ENCODE measurements at places on chromosomes 1 and 21. TPM values are rescaled to one million over a fixed set of nuclear protein-coding genes. Genes with fewer than 3 reads are reported as not detected.

The TNFRSF4 gene
- not detected for total RNA-seq

- DNase-seq = no peak
Observed at GRCh38 chr1:43360616-43361015, 1.8 kb downstream of the CDC20 start.

DNA sequence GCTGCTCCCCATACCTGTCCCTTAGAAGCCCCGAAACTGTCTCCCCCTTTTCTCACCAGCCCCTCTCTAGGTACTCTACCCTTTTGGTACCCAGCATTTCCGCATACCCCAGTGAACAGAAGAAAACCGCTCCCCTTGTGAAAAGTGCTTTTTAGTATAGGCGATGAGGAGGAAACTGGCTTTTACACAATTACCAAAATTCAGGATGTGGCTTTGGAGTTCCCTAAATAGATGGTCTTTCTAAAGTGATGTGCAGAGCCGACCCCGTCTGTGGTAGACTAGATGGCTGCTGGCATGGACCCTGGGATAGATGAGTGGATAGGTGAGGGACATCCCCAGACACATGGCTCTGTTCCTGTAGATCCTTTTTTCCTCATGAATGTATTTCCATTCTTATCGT lies 2.6 kb upstream of the PER3 start:
- DNase-seq = no peak

The LEFTY1 gene
- not detected for total RNA-seq

DNA sequence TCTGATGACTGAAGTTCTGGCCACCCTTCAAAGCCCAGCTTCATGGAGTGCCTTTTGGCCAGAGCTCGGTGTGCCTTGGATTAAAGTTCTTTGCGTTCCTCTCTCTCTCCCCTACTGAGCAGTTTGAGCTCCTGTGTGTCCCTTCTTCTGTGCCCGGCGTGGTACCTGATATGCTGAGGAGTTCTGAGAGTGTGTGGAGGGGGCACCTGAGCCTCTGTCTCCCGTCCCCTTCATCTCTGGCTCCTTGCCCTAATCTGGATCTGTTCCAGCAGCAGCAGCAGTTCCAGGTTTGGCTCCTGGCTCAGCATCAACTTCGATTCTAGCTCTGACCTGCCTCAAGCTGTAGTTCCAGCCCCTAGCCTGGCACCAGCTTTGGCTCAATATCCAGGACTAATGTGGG lies 25.1 kb upstream of the MYCL start:
- peak; percentile 8 for DNase-seq

DNA sequence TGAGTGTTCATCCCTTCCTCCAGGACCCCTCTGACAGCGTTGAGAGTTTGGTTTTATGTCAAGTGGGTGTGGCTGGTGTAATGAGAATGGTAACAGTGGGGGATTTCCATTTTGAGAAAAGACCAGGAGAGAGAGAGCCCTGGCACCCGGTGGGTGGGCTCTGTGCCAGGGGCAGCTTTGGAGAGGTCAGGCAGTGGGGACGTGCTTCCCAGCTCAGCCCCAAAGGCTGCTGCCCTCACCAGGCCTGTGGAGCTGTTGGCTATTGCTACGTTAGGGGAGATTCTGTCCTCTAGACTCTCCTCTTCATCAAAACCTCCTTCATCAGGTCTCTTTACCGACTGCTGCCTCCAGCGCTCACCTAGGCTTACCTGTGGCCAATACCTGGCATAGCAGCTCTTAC lies 176.3 kb downstream of the PTPRU start:
- DNase-seq = no peak

All from G401 (cell line).